Kidney epithelial cell (primary cell): ENCODE measurements at places on chromosomes 5 and 9. TPM values are rescaled to one million over a fixed set of nuclear protein-coding genes. Genes with fewer than 3 reads are reported as not detected.

The LHX6 gene
- 0.07 and 0.84 TPM in 2 replicates for total RNA-seq

The SCGB3A2 gene
- not detected in 2 replicates for total RNA-seq

The C5orf34 gene
- 0.38 and 1.1 TPM in 2 replicates for total RNA-seq

- no peak for DNase-seq
Measured at GRCh38 chr5:168947212-168947868, 353.6 kb downstream of the SLIT3 start.

DNA sequence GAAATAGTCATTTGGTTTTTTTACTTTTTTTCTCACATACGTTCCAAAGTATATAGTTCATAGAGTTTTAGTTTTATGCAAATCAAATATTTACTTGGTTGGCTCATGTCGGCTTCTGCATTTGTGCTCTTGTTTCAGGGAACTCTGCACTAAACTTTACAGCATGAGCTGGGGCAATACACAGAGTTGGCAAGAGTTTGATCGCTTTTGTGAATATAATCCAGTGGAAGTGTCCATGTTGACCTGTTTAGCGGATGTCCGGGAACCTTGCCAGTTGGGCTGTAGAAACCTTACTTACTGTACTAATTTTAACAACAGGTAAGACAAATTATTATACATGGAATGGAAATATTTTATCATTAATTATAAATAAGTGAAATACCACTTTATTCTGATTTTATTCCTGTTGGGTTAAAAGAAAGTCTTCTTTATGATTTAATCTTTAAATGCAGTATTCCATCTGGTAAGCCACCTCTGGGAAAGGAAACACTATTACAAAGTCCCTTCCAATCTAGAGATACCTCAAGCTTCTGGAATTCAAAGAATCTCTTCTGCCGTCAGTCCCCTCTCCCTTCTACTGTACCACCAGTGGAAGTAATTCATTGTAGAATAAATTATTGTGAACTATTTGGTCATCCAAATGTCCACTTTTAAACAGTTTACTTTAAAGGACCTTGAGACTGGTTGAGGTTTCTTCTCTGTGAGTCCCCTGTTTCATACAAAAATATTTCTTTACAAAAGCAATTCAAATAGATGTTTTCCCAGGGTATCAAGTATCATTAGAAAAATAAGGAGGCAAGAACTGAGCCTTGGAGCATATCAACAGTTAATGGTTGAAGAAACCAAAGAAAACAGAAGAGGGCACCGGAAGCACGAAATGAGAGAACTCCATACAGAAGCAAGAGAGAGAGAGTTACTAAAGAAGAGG lies 45.2 kb upstream of the GLIPR2 start:
- DNase-seq: peak; percentile 64

- peak; percentile 78 for DNase-seq
Measured at GRCh38 chr5:149834246-149834855, 104.2 kb downstream of the PPARGC1B start.

DNA sequence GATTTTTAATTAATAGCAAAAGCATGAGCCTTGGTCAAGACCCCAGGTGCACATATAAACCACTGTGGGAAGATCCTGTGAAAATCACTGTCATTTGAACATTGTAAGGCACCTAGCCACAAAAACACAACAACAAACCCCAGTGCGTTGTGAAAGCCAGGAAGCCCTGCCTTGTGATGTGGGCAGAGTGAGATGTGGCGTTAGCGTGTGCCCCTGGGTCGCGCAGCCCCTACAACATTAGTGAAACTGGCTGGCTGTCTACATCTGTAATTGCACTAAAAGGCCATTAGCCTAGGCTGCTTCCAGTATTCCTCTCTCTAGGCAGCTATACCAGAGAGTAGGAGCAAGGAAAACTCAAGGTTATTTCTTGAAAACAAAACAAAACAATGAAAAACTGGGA lies 21.1 kb upstream of the PDZD2 start:
- DNase-seq: no peak

DNA sequence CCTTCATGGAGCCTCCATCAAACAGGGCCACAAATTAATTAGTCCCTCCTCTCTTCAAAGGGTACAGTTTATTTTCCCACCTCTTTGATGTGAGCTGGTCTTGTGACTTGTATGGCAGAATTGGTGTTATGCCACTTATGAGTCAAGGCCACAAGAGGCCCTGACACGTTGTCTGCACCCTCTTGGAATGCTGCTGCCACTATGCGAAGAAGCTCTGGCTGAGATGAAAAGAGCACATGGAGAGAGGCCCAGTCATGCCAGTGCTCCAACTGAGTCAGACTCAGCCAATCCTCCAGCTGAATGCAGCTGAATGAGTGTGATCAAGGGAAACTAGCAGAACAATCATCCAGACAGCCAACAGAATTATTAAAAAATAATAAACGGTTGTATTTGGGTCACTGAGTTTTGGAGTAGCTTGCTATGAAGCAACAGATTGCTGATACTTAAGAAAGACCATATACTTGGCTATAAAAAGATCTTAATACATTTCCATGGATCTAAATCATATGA lies 128.3 kb downstream of the MARCHF11 start:
- no peak for DNase-seq

GRCh38 chr5:10856071-10856470 lies 95.0 kb upstream of the DAP start:
- no peak for DNase-seq

DNA sequence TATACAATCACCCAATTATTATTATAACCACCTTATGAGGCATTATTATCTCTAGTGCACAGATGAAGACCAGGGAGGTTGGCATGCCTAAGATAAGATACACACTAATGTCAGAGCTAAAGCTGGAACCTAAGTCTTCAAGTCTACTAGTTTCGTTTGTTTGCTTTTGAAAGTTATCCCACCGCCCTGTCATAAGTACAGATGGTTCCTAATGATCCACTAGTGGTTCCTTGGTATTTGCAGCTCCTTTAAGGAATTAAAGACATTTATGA lies 14.1 kb downstream of the NDUFA8 start:
- no peak for DNase-seq

GRCh38 chr5:96022971-96023370 lies 61.3 kb upstream of the ELL2 start:
- DNase-seq: no peak

DNA sequence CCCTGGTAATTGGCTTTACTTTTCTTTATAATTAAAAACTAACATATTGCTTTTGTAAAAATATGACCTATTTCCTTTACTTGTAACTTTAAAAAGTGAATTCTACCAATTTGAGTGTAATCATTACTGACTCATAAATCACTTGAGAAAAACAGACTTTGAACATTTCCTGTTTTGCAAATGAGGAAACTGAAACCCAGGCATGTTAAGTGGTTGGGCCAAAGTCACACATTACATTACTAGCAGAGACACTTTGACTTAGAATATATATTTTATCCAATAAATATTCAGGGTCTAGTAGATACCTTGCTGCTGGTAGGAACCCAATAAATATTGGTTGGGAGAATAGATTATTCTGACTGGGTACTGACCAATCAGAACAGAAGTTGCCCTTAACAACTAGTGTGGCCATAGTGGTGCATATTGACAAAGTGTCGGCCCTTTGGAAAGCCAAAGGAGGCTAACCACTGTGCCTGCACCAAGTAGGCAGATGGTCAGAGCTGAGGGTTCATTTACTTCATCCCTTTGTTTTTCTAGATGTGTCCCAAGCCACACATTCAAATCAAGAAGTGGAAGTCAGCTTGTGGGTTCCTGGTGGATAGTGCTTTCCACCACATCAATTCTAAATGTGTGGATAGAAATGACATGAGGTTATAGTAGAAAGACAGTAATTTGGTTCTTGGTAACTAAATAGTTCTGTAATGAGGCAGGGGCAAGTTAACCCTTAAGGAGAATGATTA lies 365.1 kb upstream of the RIOK2 start:
- DNase-seq: no peak

DNA sequence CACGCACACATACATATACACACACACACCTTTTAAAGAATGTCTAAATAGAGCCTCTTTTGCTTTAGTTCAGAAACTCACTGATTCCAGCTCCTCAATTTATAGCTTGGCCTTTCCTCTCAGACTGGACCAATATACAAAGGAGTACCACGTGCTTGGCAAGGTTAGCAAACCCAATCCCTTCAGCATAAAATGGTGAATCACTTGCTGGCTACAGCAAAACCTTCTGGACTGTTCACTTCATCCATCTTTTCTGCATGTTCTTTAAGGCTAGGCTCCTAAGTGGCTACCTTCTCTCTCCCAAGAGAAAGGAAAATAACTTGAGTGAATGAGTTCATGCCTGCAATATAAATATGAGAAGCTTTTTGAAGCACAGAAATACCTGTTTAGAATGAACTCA lies 109.7 kb downstream of the LPAR1 start:
- no peak for DNase-seq

GRCh38 chr5:106135473-106135872 lies 1535.3 kb downstream of the EFNA5 start:
- DNase-seq: no peak

DNA sequence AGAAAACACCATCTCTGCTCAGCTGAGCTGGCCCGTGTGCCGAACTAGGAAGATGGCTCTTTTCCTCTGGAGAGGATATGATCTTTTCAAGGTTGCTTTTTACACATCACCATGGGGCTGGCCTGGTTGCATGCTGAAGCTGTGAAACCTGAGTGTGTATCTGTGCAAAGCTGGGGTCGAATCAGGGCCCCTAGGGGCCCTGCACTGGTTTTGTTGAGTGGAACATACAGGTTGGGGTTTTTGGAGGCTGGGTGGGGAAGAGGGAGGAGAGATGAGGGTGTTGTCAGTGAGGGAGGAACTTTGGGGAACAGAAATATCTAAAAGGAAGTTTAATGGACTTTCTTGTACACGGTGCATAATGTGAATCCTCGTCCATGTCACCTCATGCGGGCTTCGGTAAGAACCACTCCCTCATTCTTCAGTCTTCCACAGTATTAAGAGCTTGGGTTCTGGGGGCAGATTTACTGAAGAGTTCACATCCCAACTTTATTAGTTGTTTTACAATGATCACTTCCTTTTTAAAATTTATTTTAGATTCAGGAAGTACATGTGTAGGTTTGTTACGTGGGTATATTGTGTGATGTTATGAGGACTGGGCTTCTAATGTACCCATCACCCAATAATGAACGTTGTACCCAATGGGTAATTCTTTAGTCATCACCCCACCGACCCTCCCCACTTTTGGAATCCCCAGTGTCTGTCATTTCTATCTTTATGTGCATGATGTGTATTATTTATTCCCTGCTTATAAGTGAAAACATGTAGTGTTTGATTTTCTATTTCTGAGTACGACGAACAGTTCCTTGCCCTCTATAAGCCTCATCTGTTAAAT lies 238.2 kb downstream of the NR3C1 start:
- no peak for DNase-seq

DNA sequence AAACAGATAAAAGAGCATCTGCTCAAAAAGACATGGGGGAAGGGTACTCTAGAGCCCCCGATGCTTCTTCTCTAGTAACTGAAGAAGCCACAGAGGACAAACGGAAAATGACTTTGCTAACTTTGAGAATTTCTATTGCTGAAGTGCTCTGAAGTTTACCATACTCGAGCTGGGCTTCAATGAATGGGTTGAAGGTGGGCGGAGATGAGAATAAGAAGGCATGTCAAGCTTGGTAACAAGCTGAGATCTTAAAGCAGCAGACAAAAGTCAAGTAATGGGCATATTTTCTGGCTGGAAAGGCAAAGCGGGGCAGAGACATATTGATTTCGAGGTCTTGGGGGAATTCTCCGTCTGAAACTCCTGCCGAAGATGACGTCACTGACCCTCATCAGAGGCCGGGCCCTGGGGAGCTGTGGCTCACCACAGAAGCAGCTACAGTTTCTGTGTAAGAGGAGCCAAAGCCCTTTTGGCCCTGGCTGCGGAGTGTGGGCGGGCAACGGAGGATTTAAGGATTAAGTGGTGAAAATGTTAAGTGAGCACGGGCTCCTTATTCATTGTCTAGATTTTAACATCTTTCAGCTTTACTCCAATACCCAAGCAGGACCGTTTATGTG lies 115.8 kb upstream of the SLIT3 start:
- no peak for DNase-seq

DNA sequence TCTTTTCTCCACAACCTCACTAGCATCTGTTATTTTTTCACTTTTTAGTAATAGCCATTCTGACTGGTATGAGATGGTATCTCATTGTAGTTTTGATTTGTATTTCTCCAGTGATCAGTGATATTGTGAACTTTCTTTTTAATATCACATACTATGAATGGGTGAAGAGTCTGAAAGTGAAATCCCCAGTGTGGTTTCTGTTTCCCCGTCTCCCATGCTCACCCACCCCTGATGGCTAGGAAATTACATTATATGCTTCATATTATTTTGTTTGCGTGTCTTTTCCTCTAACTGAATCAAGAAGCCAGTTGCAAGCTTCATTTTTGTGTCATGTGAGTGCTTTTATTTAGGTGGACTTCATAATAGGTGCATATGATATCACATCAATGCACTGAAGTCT lies 171.1 kb downstream of the ARHGAP26 start:
- no peak for DNase-seq

DNA sequence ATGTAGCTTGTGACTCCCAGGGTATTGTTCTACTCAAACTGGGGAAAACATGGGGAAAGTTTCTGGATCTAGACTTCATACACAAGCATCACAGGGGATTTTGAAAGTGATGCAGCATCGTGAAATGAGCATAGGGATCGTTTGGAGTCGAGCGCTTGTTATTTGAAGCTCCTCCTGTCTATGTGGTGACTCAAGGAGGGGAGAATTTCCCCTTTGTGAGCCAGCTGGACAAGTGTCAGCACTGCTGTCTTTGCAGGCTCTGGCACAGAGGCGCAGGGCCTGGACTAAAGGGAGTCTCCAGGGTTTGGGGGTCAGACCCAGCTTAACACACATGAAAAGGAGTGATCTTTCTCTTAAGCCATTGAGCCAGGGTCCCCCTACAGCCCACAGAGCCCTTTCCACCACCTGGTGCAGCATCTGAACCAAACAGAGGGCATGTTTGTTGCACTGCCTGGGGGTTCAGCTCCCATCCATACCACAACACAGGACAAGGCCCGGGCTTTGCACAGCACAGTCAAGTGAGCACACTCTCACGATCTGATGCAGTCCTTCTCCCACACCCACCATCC lies 51.0 kb downstream of the IRF1 start:
- no peak for DNase-seq

DNA sequence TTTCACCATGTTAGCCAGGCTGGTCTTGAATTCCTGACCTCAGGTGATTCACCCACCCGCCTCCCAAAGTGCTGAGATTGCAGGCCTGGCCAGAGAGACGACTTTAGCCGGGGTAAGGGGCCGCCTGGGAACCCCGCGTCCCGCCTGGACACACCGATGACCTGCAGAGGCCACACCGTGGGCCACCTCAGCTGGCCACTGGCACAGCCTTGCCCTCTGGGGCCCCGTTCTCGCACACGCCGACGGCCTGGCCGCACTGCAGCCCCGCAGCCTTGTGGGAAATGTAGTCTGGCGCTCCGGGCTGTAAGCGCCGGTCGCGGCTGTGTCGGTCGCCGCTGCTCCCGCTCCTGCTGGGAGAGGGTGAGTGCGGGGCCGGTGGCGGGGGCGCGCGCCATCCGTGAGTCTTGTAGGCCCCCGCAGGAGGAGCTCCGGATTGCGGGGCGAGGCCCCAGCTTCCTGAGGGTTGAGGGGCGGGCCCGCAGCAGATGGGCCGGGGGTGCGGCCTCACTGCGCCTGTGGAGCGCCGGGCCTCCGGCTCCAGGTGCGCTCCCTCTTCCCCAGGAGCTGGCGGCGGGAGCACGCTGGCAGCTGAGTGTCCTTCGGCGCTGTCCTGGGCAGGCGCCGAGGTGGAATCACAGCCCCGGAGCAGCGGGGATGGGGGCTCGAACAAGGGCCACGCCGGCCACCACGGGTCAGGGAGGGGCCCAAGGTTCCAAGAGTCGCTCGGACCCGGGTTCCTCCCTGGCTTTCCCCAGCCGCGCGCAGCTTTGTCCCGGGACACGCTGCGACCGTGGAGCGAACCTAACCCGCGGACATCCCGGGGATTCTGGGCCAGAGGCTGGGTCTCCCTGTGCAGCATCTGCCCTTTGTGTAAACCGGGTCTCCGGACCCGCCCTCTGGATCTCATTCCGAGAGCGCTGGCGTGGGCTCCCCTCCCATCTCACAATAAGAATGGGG lies at the start of gene ZFP2:
Gene ZFP2 (plus strand): TSS at position 299 of the 957 bp plus-strand sequence. CDS start 35,401 bp downstream, outside the sequence.
- DNase-seq: no peak
